SJSA1 (cell line): ENCODE measurements at places on chromosomes 1 and 21.

GRCh38 chr1:219174460-219175211 lies 958 bp downstream of the LYPLAL1 start:
- peak overlapping the region; percentile 59 for H3K27ac ChIP-seq
- H3K4me1 ChIP-seq: peaks cover 13% of the 10 kb centered on the region
- peak overlapping the region; percentile 57 for H3K4me3 ChIP-seq
- no peaks in the 10 kb centered on the region for H3K36me3 ChIP-seq

DNA sequence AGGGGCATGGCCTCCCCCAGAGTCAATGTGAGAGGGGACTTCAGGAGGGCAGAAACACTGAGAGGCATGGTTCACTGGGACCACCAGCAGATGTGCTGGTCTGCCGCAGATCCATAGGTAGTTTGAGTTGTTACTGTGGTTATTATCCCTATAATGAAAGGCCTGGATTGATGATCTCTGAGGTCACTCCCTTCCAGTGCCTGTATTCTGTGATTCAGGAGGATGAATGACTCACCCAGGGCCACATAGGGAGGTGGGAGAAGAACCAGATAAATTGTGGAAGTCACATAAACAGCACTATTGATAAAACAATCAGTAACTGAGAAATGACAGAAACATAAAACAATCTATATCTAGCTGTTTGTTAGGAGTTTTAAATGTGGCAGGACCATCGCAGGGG lies 22.7 kb upstream of the ACTL8 start:
- no peaks in the 10 kb centered on the region for H3K4me1 ChIP-seq
- no peaks in the 10 kb centered on the region for H3K36me3 ChIP-seq
- DNase-seq: no peak
- no peaks in the 10 kb centered on the region for H3K27me3 ChIP-seq

DNA sequence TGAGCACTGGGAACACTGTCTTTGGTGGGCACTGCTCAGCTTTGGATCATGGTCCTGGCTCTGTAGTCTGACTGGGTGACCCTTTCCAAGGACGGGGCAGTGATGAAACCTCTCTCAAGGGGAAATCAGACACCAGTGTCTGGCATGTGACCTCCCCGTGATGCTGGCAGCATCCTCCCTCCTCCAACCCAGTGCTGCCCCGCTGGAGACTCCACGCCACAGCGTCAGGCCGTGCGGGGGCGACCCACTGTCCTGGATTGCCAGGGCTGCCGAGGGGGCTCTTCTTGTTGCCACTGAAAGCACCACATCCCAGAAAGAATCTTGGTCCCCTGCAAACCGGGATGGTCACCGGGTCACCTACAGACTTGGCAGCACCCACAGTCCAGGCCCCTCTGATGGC lies 146.4 kb upstream of the ARHGEF16 start:
- DNase-seq: no peak
- peaks cover 30% of the 10 kb centered on the region for H3K4me1 ChIP-seq

GRCh38 chr1:231594123-231594522 lies 32.5 kb upstream of the DISC1 start:
- peaks cover 7% of the 10 kb centered on the region; the same call in 1 of the 2 replicates for H3K4me1 ChIP-seq
- no peak overlapping the region for H3K27ac ChIP-seq
- no peak for DNase-seq

GRCh38 chr1:185397183-185397582 lies 80.1 kb upstream of the IVNS1ABP start:
- no peaks in the 10 kb centered on the region for H3K36me3 ChIP-seq
- no peaks in the 10 kb centered on the region for H3K27me3 ChIP-seq
- no peak overlapping the region for H3K4me3 ChIP-seq
- no peak for DNase-seq
